ENCODE measurements at places on chromosomes 1 and 21. TPM values are rescaled to one million over a fixed set of nuclear protein-coding genes. Genes with fewer than 3 reads are reported as not detected.

DNA sequence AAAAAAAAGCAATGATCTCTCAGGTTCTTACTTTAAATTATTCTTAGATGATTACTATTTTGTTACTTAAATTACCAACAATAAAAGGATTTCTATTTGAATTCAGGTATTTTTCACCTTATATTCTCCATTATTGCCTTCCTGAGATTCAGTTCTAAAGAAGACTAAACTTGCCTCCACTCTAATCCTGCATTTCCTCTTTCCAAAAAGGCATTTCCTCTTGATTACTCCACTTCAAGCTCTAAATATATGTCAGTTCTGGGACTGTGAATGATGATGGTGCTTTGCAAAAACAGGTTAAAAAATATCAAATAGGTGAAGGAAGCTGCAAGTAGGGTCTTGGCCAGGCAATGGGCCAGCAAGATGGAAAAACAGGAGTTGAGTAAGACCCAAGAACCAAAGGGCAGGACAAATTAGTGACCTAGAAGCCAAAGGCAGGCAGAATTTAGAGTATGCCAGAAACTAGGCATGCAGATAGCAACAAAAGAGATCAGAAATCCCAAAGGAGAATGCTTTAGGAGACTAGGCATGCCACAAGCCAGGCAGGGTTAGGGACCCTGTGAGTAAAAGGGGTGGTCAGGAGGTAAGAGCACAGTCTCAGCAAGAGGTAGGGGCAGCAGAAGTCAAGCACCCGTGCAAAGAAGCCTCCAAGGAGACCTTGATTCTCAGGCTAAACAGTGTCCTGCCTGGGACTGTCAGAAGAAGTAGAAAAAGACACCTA lies 11.3 kb upstream of the DIPK1A start:
- no peak for DNase-seq

OR2AK2 gene
- not detected for polyA plus RNA-seq

GRCh38 chr1:27527890-27528817 lies 38.2 kb upstream of the WASF2 start:
- no peak for DNase-seq

GRCh38 chr1:225670806-225671733 lies 18.1 kb upstream of the ENAH start:
- DNase-seq: no peak

DNA sequence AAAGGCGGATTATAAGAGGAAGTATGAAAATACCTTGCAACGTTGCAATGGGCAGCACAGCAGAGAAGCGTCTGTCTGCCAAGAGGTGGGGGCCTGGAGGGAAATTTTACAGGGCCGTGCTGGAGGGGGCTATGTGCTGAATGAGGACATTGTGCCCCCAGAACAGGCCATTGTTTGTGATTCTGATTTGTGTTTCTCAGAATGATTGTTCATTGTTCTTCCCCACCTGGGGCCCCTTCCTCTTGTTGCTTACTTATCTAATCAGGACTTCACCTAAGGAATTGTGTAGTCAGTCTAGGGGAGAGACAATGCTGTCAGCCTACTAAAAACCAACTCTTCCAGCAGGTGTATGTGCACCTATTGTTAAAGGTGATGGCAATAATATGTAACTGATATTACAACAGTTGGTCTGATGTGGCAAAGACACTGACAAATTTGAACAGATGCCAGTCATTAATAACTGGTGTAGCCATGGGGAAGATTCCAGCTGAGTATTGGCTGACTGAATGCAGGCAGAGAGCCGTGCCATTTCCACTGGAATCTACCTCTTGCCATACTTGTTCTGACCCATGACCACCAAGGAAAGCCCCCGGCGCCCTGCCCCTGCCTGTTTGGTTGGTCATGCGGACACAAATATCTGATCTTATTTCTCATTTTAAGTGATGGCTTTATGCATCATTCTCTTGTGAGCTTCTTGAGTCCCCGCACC lies 45.2 kb upstream of the PSEN2 start:
- DNase-seq: no peak

DNA sequence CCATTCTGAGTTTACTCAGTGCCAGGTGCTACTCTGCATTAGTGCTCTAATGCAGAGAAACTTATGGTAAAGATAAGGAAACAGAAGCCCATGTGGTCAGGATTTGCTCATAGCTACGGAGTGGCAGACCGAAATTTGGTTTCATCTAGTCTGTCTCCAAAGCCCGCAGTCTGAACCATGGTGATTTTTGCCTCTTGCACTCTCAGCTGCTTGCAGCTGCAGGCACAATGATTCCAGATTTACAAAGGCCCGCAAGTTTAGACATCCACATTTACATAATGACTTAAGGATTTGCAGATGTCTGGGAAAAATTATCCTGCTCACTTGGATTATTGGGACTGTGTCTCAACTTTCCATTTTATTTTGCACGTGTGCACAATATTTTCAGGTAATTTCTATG lies 161.3 kb upstream of the KCNJ6 start:
- peak; percentile 51 for DNase-seq

- no peak for DNase-seq
These were observed 272.0 kb downstream of the HHIPL2 start for GRCh38 chr1:222275729-222276465.

- peak; percentile 38 for DNase-seq
These were observed 613.9 kb upstream of the NEGR1 start for GRCh38 chr1:72896256-72896655.

GRCh38 chr21:45505416-45506021 lies 36.7 kb downstream of the SLC19A1 start:
- DNase-seq: no peak

DNA sequence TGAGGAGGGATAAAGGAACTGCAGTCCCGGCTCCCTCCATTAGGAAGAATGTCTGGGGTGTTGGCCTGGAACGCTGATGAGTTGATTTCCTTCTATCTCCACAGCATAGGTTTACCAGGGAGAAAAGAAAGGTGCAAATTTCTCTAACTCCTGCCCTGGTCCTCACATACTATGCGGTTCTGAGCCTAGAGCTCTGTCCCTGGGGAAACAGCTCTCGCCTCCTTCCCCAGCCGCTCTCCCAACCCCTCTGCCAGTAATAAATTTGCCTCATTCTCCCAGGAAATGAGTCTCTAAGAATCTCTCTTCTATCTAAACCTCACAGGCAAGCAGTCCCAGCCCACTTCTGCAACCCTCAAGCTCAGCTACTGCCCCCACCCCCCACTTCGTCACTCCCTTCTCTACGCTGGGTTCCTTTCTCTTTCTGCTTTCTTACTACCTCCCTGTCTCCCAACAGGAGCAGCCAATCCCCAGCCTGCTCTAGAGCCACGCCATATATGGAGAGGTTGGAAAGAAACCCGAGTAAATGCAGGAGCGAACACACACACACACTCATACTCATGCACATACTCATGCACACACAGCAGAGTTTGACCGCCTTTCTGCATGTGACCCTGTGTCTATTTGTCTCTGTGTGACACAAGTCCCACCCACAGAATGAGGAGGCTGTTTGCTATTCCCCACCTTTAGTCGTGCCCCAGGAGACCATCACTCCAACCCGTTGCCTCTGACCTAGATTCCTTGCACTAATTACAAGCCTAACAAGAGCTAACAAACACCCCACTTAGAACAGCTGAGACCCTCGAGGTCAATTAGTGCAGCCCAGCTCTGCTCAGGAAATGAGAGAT lies 13.4 kb downstream of the PLEKHO1 start:
- DNase-seq: peak; percentile 92

- DNase-seq: no peak
These were observed 28.8 kb downstream of the LTN1 start for GRCh38 chr21:28963831-28964230.

QSOX1 gene
- polyA plus RNA-seq: 20.5 TPM

DNA sequence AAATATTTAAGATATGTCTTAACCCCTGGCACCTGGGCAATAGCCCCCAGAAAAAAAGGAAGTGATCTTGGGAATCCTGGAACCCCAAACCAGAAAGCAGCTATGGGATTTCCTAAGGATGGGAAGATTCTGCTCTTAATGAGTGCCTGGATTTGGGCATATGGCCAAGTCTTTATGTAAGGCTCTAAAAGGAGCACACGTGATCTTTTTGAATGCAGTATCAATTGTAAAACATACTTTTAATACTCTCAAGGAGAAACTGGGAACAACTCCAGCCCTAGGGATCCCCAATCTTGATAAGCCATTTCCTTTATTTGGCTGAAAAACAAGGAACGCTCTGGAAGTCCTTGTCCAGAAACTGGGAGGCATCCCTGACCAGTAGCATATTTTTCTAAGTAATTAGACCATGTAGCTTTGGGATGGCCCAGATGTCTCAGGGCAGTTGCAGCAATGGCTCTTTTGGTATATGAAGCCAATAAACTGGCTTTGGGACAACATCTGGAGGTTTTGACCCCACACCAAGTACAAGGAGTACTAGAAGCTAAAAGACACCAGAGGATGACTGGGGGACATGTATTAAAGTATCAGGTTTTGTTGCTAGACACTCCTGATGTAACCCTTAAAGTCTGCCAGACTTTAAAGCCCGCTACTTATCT lies 80.9 kb upstream of the KIAA0040 start:
- no peak for DNase-seq

DNA sequence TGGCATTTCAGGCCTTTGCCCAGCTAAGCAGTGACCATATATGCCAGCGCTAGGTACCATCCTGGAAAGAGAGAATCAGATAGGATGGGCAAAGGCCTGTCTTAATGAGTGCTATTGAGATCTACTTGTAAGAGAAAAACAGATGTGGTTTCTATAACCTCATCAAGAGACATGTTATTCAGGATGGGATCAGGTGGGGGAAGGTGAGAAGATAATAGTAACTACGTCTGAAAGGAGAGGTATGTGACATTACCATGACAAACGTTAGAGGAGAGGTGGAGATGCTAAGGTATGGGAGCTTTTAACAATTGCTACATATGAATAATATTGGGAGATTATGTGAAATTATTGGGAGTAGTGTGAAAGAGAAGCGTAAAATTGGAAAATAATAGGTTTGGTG lies 204.2 kb upstream of the PLXNA2 start:
- no peak for DNase-seq

GRCh38 chr21:31329456-31330143 lies 14.5 kb downstream of the TIAM1 start:
- DNase-seq: no peak

Measured in muscle of arm (tissue), 14 donors.